ENCODE measurements at places on chromosomes 7 and 10.

DNA sequence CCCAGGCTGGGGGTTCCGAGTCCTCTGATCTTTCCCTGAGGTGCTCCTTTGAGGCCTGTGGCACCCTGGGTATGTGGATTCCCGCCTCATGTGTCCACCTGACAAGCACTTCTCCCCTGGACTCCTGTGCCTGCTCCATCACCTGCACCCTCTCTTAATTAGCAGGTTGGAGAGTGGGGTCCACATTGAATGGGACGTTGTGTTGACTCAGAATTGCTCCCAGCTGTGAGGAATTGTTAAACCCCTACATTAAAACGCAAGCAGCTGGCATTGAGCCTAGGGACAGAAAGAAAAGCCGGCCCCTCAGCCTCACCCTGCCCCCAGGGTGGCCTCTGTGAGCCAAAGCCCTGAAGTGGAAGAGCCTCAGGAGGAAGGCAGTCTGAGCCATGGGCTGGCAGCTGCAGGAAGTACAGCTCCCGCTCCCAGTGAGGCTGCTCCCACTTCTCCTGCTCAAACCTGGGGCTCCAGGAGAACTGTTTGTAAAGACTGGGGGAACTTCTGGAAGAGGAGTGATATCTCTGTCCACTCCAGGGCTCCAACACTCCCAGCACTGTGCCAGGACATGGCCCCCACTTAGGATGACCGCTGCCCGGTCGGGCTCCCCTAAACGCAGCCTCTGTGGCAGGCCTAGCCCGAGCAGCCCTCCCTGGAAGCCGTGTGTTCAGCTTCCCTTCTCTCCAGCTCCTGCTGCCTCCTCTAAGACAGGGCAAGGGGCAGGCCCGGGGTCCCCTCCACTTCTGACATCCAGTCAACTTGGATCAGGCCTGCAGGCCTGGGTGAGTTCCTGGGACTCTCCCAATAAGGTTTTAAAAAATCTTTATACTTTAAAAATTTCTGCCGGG, 1.8 kb upstream of the OPN4 start:
- DNase-seq: peak; percentile 97

GRCh38 chr7:133980804-133981203, 146.3 kb upstream of the LRGUK start:
- peak; percentile 15 for DNase-seq

GRCh38 chr7:151117565-151117964, 31.3 kb downstream of the AGAP3 start:
- DNase-seq: no peak

DNA sequence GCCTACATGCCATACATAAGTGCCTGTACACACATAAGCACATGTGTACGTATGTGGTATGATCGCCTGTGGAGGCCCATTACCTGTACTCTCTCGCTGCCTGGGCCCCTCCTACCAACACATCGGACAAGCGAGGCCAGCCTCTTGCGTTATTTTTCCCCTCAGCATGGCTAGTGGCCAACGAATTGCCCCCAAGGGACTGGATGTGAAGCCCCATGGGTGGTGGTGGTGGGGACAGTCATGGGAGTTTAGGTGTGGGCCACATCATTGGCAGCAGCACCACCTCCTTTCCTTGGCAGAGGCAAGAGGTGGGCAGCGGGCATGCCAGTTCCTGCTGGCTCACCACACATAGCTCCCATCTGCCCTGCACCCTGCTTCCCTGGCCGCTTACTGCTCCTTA, 10.0 kb downstream of the GRK5 start:
- DNase-seq: no peak

DNA sequence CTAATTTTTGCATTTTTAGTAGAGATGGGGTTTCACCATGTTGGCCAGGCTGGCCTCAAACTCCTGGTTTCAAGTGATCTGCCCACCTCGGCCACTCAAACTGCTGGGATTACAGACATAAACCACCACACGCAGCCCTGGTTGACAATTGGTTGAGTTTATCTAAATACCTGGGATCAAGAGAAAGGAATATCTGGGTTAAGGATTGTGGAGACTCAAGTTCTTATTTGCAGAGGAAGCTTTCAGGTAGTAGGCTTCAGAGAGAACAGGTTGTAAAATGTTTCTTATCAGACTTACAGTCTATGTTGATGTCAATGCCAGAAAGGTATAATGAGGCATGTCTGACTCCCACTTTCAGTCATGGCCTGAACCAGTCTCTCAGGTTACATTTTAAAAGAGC, 5.9 kb upstream of the TMEM254 start:
- DNase-seq: no peak

DNA sequence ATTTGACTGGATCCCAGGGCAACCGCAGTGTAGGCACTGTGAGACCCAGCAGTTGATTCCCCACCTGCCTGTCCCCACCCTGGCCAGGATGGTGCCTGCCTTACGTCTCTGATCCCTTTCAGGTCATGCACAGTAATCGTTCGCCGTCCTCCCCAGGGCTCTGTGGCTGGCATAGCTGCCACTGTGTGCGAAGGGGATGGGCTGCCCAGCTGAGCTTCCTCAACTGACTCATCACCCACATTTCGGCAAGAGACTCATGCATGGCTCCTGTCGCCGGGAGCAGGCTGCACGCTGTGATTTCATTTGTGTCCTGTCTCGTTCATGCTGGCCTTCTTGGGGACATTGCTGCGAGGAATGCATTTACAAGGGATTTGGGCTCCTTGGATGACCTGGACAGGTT, 252.4 kb downstream of the KLF6 start:
- no peak for DNase-seq

GRCh38 chr7:14805105-14805719, 97.3 kb downstream of the DGKB start:
- DNase-seq: no peak

GRCh38 chr10:124532106-124532641, 70.6 kb downstream of the LHPP start:
- peak; percentile 20 for DNase-seq

GRCh38 chr7:91005024-91005423, 259.2 kb upstream of the FZD1 start:
- no peak for DNase-seq

GRCh38 chr7:17275749-17276671, 22.4 kb upstream of the AHR start:
- no peak for DNase-seq

DNA sequence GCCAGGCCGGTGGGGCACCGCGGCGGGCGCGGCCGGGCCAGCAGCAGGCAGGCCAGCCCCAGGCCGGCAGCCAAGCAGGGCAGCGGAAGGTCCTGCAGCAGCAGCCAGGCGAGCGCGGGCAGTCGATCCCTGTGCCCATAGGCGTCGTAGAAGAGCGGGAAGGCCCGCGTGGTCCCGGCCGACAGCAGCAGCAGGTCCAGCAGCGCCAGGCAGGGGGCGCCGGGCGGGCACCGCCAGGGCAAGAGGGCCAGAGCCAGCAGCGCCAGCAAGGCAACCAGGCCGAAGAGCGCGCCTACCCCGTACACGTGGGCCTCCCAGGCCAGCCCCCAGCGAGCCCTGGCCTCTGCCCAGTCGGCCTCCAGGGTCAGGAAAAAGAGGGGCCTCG, 8.4 kb upstream of the RBM28 start:
- no peak for DNase-seq

- DNase-seq: no peak
Measured at GRCh38 chr7:139453673-139454321, 29.7 kb downstream of the KLRG2 start.

DNA sequence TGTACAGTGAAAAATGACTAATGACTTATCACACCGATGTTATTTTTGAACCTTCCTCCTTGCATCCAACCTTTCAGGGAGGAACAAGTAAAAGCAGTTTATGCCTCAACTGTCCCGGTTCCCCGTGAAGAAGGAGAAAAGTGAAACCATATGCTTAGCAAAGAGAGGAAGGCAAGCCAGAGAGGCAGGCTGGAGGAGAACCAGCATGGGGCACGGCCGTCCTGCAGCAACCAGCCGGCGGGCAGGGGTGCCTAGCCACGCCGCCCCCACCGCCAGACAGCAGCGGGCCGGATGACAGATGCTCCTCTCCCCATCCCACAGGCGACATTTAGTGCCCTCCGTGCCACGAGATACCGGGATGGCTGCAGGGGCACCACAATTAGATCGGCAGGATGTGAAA, 421.4 kb upstream of the MGMT start:
- DNase-seq: no peak

DNA sequence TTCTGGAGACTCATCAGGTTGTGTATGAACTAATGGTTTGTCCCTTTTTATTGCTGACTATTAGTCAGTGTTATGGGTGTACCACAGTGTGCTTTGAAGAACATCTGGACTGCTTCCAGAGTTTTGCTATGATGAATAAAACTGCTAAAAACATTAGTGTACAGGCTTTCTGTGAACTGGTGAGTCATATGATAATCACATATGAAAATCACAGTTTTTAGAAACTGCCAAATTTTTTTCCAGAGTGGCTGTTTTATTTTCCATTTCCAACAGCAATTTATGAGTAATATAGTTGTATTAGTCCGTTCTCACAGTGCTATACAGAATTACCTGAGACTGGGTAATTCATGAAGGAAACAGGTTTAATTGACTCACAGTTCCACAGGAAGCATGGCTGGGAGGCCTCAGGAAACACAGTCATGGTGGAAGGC, 281.2 kb upstream of the VSTM2A start:
- DNase-seq: no peak

- no peak for DNase-seq
Measured at GRCh38 chr10:69467928-69468750, 16.9 kb downstream of the TSPAN15 start.

GRCh38 chr7:106978425-106979420, 65.8 kb upstream of the PRKAR2B start:
- DNase-seq: no peak

DNA sequence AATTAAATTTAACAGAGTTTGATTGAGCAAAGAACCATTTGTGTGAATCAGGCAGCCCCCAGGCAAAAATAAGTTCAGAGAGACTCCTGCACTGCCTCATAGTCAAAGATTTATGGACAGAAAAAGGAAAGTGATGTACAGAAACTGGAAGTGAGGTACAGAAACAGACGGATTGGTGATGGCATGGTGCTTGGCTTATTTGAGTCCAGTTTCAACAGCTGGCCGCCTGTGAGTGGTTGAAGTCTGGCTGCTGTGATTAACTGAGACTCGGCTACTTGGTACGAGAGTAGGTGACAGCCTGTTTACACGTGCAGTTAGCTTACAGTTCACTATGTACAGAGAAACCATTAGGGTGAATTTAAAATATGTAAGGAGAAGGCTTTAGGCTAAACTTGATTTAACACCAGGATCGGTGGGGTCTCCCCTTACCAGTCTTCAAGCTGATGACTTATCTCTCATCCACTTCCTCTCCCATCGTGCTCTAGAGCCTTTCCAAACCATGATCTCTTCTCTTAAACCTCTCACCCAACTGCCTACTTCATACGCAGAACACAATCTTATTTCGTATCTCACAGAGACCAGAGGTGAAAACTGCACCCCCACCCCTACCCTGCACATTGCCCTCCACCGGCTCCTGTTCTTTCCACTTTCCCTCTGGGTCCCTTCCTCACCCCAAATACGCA, 5.0 kb upstream of the MSMB start:
- no peak for DNase-seq

DNA sequence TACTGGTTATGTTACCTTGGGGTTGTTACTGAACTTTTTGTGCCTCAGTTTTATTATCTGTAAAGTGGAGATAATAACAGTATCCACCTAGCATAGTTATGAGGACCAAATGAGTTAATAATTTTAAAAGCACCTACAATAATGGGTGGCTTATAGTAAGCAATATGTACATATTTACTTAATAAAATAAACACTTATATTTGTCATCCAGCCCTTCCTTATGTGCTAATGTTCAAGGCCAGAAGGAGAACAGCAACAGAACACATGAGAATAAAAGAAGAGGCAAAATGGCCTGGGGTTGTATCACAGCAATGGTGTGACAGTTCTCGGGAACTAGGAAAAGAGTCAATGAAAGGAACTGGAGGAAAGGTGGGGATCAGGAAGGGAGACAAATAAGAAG, 255.4 kb upstream of the LRGUK start:
- DNase-seq: no peak

DNA sequence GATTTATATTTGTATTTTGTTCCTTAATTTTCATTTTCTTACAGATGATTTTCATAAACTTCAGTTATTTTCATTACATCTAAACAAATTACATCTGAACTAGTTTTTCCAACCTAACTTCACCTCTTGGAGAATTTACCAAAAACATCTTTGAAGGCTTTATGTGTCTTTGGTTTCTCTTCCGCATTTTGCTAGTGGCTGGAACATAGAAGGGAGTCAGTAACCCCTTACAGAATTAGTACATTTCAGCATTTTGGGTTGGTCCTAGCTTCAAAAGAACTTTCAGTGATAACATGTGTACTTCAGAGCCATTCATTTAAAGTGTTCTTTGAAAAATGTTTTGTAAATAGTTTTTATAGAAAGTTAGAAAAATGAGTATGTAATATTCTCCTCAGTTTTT, 169.8 kb upstream of the MTPN start:
- DNase-seq: no peak

DNA sequence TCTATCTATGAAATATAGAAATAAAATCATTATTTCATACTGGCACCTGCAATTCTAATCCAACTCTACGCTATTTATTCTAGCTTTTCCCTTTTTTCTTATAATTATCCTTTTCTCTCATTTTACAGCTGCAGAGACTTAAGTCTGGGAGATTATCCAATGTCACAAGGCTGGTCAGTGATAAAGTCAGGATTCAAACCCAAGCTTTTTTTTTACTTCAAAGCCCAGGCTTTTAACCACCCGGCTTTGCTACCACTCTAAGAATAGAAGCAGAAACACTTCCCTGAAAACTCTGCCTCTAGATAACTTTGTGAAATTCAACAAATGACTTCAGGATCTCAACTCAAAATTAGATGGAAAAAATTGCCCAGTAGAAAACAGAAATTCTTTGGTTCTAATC, 552.5 kb downstream of the IPMK start:
- DNase-seq: no peak

DNA sequence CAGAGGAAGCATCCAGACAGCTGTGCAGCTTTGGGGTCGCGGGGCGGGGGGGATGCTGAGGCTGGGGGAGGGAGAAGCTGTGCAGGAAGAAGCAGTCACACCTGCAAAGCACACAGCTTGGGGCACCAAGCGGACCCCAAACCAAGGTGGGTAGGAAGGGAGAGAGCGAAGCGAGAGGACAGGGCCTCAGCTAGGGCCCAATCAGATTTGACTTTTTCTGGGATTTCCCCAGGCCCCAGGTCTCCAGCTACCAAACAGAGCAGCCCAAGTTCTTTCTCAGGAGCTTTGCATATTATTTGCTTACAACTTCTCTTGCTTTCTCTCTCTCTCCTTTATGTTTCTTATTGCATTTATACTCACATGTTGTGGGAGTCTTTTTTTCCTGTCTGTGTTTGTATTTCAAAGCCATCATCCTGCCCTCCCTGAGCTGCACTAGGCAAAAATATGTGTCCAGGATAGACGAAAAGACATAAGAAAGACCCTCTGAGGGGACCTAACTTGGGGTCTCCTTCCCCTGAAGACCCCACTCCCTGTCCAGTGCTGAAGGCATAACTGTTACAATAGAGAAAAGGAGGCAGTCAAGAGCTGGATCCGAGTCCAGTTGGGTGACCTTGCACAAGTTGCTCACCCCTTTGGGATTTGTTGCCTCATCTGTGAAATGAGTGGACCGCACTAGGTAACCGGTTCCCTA, 50.6 kb upstream of the SMNDC1 start:
- no peak for DNase-seq

GRCh38 chr10:106513352-106513771, 651.1 kb downstream of the SORCS1 start:
- peak; percentile 15 for DNase-seq

- no peak for DNase-seq
Measured at GRCh38 chr7:43104874-43105520, 7.5 kb upstream of the HECW1 start.

Measured in NCI-H2081 (cell line).